ENCODE measurements at places on chromosomes 7 and 10.
A peak's percentile ranks its signal among the peaks of the same experiment; 100 is the strongest.

GRCh38 chr10:112883360-112884178, 66.5 kb upstream of the TCF7L2 start:
- no peak for DNase-seq

DNA sequence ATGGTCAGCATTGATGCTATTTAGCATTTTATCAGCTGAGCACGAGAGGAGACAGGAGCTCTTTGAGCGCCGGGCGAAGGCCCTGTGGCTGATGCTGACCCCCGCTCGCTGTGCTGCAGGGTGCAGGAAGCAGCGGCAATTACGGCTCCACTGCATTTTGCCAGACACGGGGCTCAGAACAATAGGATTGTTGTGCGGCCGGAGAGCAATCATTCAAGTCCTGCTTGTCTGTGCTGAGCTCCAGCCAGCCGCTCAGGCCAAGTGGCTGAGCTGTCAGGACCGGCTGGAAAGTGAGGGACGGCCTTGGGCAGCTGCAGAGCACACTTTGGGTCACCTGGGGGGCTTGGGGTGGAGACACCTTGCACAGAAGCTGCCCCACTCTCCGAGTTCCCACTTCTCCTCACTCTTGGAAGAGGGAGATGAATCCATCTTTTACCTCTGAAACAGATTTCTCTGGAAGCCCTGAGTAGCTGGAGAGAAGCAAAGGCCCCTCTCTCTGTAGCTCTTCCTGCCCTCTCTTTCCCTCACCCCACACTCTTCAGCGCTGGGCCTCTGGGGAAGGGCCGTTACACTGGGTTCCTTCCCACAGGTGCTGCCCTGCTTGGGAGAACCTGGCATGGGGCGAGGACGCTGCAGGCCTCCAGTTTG, 17.3 kb upstream of the ADARB2 start:
- peak; percentile 21 for DNase-seq

- DNase-seq = no peak
These were observed 54.9 kb upstream of the UNC5B start for GRCh38 chr10:71157435-71157834.

- DNase-seq = no peak
These were observed 25.2 kb upstream of the PLCE1 start for GRCh38 chr10:93968540-93968945.

GRCh38 chr10:78176320-78177317, 143.0 kb downstream of the RPS24 start:
- DNase-seq = no peak

DNA sequence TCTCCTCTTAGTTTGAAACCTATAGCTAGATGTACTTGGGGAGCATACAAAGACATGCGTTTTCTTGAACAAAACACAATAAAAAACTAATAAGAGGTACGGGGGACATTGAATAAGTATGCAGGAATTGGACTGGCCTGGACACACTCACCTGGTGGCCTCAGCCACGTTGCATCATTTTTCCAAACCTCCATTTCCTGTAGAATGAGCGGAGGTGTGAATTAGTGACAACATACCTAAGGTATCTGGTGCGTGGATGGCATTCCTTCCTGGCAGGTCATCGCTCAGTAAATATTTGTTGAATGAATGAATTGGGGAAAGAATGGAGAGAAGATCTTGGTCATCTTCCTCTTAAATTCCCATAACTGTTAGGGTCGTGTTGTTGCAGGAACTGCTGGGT, 103.2 kb upstream of the CTBP2 start:
- DNase-seq = no peak

DNA sequence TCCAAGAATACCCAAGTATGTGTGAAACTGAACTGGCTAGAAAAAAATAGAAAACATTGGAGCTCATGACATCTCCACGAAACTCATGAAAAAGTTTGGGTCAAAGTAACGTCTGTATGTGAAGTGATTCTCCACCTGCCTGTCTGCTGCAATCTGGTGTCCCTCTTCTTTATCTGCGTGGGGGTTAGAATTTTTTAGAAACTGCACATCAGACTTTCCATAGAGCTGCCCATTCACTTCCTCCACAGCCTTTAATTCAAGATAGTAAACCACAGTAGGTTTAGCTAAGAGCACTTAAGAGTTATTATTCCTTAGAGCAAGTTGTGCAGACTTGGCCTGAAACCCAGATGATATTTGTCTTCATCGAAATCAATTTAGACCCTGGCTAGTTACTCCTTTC, 55.3 kb downstream of the SCIN start:
- DNase-seq = no peak
